Omental fat pad (tissue), 4 donors: ENCODE measurements at places on chromosomes 4 and X. TPM values are rescaled to one million over a fixed set of nuclear protein-coding genes. Genes with fewer than 3 reads are reported as not detected.

DNA sequence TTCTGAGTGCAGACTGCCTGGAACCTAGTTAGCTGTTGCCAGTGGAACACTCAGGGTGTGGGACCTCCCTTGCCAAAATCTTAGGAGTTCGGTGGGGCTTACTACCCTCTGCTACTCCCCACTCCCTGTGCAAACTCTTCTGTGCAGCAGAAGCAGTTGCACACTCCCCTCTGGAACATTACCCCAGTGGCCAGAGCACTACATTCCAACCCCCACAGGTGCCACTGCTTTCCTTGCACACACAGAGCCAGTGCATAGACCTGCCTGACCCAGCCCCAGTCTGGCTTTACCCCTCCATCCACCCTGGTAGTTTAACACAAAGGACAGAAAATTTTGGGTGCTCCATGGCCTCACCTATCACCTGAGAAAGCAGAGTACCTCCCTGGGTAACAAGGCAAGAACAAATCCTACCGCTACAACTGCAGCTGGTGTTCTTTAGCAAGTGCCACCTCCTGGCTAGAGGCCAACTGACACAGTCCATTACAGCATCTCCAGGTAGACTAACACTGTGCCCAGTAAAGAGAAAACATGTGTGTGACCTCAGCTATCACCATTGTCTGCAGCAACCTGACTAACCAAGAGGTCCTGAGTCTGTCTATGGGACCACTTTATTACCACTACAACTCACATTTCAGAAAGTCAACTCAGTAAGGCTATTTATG, 11.5 kb upstream of the RASSF6 start:
- no peak for DNase-seq

GRCh38 chr4:128277856-128278255, 9.8 kb downstream of the PGRMC2 start:
- no peak for DNase-seq

SCML1 gene
- 14.8 TPM for total RNA-seq

- DNase-seq, result no peak
Observed at GRCh38 chrX:47247206-47247998, 14.6 kb downstream of the USP11 start.

CCDC160 gene
- not detected for total RNA-seq

GRCh38 chr4:73055241-73055897, 14.1 kb downstream of the COX18 start:
- DNase-seq, result no peak

- DNase-seq, result no peak
Observed at GRCh38 chrX:15343075-15343476, 7.8 kb upstream of the PIGA start.

GPRASP3 gene
- 3.6 TPM for total RNA-seq

- no peak for DNase-seq
Observed at GRCh38 chr4:99062120-99062519, 26.5 kb downstream of the ADH5 start.

PLS3 gene
- 63.2 TPM for total RNA-seq

ADH7 gene
- not detected for total RNA-seq

CXCL5 gene
- total RNA-seq, result 1.8 TPM

GRCh38 chr4:138492176-138492575, 250.0 kb upstream of the SLC7A11 start:
- DNase-seq, result no peak

DNA sequence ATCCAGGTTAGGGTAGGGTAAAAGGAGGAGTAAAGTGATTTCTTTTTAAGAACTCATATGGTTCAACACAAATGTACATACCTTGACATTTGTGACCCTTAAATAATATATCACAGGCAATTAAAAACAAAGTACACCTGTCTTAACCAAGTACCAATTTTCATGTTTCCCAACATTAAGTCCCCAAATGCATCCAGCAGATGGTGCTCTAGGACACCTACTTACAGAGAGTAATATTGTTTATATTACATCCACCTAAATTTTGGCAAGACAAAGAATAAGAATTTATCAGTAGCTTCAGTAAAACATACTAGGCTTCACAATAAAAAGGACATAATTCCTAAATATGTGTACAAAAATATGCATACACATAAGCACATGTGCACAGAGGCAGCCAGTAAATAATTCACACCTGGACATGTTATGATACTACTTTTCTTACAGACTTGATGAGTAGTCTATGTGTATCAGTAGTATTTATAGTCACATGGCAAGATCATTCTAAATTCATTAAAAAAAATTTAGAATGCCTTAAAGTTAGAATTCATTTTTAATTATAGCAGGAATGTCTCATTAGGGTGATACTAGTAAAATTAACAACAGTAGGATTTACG, 219.7 kb downstream of the DCLK2 start:
- peak; percentile 37 for DNase-seq

SPARCL1 gene
- 611 TPM for total RNA-seq

- DNase-seq, result no peak
Observed at GRCh38 chr4:151798678-151799416, 38.0 kb upstream of the GATB start.

DNA sequence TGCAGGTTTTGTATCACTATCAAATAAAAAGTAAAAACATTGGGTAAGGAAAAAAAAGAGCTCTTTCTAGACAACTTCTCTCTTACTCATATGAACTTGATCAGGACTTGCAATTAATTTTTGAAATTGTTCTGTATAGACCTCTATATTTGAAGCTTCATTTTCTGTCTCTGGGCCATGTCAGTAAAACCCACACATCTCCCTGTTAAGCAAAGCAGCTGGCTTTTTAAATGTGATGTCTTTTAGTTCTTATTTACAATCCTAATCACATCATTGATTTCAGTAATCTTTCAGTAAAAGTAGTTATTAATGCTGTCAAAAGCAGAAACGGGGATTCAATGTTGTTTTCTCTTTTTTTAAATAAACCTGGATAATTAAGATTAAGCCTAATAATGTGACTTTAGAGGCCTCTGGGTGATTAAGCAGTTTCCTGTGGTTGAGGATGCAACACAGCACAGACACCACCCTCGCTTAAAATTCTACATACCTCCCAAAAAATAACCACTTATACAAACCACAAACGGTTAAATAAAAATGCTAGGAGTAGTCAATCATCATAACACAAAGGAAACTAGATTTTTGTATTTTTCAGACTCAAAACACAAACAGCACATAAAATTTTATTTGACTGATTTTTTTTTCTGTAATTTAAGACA, 5.2 kb upstream of the PCDH10 start:
- no peak for DNase-seq

DNA sequence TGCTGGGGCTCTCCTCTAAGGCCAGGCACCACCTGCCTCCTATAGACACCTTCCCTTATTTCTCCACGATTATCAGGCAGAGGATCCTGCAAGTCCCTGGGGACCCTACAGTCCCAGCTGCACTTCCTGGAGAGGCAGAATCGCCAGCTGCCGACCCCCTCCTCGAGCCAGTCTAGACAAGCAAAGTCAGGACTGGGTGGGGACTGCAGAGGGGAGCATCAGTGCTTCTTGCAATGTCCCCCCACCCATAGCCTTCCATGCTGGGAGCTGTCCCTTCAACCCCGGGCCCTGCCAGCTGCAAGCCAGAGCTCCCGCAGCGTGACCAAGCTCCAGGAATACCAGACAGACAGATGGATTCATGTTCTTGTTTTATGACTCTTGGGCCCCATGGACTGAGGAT, 1.4 kb upstream of the CRMP1 start:
- no peak for DNase-seq
